ENCODE measurements at places on chromosomes 16 and 17. TPM values are rescaled to one million over a fixed set of nuclear protein-coding genes. Genes with fewer than 3 reads are reported as not detected.

DNA sequence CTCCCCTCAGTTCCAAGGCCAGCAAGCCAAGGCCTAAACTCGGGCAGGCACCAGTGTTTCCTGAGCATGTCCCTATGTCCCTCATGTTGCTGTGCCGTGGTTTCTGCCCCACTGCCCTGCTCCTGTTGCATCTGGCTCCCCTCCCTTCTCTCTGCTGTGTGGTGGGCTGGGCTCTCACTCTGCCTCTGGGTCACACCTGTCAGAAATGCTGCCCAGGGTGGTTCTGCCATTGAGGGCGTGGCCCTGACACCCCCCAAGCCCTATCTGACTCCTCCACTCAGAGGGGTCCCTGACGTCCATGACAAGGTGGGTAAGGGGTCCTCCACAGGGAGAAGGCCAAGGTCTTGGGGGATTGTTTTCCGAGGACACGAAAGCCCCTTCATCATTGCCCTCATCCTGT is 9.2 kb upstream of the ITGA3 start:
- no peaks in the 10 kb centered on the region for H3K36me3 ChIP-seq
- H3K4me3 ChIP-seq = no peak overlapping the region
- no peak overlapping the region for H3K27ac ChIP-seq
- peaks cover 25% of the 10 kb centered on the region for H3K27me3 ChIP-seq
- peaks cover 18% of the 10 kb centered on the region for H3K4me1 ChIP-seq

- no peak for DNase-seq
- no peak overlapping the region for H3K27ac ChIP-seq
- peaks cover 5% of the 10 kb centered on the region for H3K36me3 ChIP-seq
- peaks cover 59% of the 10 kb centered on the region for H3K4me1 ChIP-seq
- no peak overlapping the region for H3K4me3 ChIP-seq
- no peaks in the 10 kb centered on the region for H3K27me3 ChIP-seq
Observed at GRCh38 chr16:84712138-84712671, 12.4 kb downstream of the USP10 start.

DNA sequence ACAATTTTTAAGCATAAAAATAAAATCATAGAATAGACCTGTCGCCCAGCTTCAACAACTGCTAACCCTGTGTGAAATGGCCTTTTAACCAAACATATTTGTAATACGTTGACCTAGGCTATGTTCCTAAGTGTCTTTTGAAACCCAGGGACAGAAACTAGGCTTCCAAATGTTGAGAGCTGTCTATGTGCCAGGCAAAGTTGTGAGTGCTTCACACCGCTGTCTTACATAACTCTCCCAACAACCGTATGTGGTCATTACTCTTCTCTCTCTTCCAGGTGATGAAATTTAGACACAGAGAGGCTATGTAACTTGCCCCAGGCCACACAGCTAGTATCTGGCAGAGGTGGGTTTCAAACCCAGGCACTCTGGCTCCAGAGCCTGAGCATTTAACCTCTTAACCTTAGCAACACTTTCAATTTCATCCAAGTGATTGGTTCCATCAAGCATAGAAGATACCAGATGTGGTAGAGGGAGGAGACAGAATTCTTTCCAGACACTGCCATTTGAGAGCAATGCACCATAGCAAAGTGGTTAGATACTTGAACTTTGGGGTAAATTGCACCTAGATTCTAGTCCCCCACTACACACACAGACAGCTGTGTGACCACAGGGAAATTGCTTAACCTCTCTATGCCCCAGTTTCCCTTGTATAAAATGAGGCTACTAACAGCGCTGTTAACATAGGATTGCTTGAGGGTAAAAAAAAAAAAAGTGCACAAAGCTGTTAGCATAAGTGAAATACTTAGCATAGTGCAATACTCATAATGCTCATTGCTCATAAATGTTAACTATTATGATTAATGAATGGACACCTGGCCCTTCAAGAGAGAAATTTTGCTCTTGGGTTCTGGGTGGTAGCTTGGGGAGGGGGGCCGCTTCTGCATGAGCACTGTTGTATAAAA is 160.6 kb downstream of the IRX3 start:
- peaks cover 2% of the 10 kb centered on the region for H3K4me1 ChIP-seq
- H3K27ac ChIP-seq = no peak overlapping the region
- no peaks in the 10 kb centered on the region for H3K36me3 ChIP-seq
- no peaks in the 10 kb centered on the region for H3K27me3 ChIP-seq
- no peak for DNase-seq

DNA sequence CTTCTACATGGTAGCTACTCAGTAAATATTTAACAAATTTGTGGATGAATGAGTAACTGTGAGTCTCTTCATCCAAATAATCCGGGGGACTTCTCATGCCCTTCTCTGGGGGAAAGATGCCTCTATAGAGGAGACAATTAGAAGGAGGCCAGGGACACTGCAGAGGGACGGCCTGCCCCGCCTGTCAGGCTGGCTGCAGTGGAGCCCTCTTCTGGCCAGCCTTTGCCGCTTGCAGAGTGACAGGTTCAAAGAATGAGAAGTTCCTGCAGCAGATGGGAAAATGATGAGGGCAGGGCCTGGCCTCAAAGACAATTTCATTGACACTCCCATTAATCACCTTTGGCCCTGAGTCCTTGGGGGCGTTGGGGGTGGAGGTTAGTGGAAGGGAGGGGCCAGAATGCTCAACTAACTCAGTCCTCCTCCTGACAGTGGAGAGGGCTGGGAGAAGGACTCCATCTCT is 339.0 kb downstream of the MAF start:
- DNase-seq = peak; percentile 36
- H3K4me1 ChIP-seq = peaks cover 2% of the 10 kb centered on the region
- H3K27ac ChIP-seq = no peak overlapping the region
- H3K27me3 ChIP-seq = peaks cover 91% of the 10 kb centered on the region

GRCh38 chr16:17416461-17417311 is 54.1 kb downstream of the XYLT1 start:
- H3K4me1 ChIP-seq = peaks cover 39% of the 10 kb centered on the region
- H3K27ac ChIP-seq = peak overlapping the region; percentile 98
- peaks cover 14% of the 10 kb centered on the region for H3K36me3 ChIP-seq
- peak; percentile 54 for DNase-seq

DNA sequence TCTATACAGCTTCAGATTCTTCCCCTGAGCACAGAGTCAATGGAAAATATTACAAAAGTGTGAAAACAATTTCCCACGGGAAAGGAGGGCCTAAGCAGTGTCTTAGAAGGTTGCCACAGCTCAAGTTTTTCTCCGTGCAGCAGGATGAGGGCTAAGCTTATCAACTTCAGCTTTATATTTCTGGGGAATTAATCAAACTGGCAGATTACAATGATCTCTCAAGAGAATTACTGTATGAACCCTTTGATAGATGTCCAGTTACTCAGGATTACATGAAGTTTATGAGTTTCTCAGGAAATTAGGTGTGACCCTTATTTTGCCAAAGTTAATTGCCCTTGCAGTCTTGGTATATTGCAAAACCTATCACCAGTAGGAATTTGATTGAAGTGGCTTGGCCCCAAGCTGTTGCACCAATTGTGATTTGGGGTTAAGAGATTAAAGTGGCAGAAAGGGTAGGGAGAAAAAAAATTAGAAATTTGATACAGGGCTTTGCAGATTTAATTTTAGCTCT is 298.4 kb downstream of the MAP2K6 start:
- no peaks in the 10 kb centered on the region for H3K36me3 ChIP-seq
- H3K4me1 ChIP-seq = peaks cover 2% of the 10 kb centered on the region
- peaks cover 5% of the 10 kb centered on the region for H3K27me3 ChIP-seq
- no peak for DNase-seq

- H3K4me3 ChIP-seq = no peak overlapping the region
- peaks cover 12% of the 10 kb centered on the region for H3K36me3 ChIP-seq
- no peak overlapping the region for H3K27ac ChIP-seq
- no peaks in the 10 kb centered on the region for H3K27me3 ChIP-seq
- no peak for DNase-seq
Observed at GRCh38 chr16:1621851-1622250, 9.7 kb downstream of the CRAMP1 start.

DNA sequence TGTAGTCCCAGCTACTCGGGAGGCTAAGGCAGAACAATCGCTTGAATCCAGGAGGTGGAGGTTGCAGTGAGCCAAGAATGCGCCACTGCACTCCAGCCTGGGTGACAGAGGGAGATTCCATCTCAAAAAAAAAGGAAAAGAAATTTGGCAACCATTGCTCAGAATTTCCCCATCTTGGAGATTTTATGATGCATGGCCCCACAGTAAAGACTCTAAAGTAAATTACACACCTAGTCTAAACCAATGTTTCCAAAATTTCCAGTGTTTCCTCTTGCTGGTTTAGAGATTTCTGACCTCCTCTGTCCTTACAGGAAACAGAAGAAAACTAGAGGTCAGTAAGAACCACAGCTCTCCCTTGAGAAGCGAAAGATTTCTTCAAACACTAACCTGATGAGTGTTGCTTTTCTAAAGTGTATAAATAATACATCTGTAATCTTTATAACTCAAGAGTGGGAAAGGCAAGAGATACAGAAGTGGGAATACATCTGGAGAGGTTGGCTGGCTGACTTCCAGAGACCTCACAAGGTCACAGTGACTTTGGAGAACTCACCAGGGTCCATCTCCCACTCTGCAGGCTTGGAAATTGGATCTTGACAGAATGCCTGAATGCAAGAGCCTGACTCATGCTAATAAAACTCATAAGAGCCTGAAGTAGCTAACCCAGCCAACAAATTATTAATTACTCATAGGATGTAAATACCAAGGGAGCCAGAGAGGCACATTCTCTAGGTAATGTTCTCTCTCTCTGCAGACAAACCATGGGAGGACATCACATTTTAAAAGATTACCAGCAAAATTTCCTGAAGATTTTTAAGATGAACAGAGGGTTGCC is 8.8 kb downstream of the ADAT1 start:
- H3K4me1 ChIP-seq = peaks cover 9% of the 10 kb centered on the region
- no peak for DNase-seq
- no peak overlapping the region for H3K27ac ChIP-seq

DNA sequence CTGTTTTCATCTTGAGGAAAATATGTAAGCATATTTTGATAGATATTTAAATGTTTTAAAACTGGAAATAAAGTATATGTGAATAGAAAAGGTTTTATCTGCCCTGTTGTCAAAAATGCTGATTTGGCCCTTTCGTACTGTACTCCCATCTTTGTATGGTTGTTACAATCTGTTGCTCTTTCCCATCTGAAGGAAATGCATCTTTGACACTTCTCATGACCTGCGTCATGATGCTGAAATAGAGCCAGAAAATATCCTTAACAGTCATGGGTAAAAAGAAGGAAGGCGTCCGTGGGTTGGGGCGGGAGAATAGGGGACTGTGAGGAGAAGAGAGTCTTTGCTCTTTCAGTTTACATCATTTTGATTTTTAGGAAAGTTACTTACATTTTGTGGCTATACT is 327.7 kb downstream of the BCAS3 start:
- H3K36me3 ChIP-seq = no peaks in the 10 kb centered on the region
- no peak for DNase-seq
- H3K27me3 ChIP-seq = no peaks in the 10 kb centered on the region
- no peak overlapping the region for H3K4me3 ChIP-seq

GRCh38 chr16:73013974-73014373 is 34.0 kb downstream of the ZFHX3 start:
- H3K36me3 ChIP-seq = no peaks in the 10 kb centered on the region
- no peak for DNase-seq
- no peak overlapping the region for H3K27ac ChIP-seq
- H3K4me3 ChIP-seq = no peak overlapping the region

- no peak overlapping the region for H3K4me3 ChIP-seq
- DNase-seq = no peak
- peaks cover 5% of the 10 kb centered on the region for H3K27me3 ChIP-seq
- H3K36me3 ChIP-seq = no peaks in the 10 kb centered on the region
- no peak overlapping the region for H3K27ac ChIP-seq
Observed at GRCh38 chr16:59591480-59591879, 857.4 kb upstream of the GOT2 start.

- H3K36me3 ChIP-seq = no peaks in the 10 kb centered on the region
- DNase-seq = no peak
- peaks cover 7% of the 10 kb centered on the region for H3K27me3 ChIP-seq
- no peak overlapping the region for H3K4me3 ChIP-seq
- no peak overlapping the region for H3K27ac ChIP-seq
- H3K4me1 ChIP-seq = no peaks in the 10 kb centered on the region
Observed at GRCh38 chr17:42087042-42087701, 11.1 kb downstream of the ZNF385C start.

GRCh38 chr17:65797101-65797500 is 235.7 kb upstream of the AXIN2 start:
- H3K4me3 ChIP-seq = no peak overlapping the region
- DNase-seq = no peak
- no peaks in the 10 kb centered on the region for H3K36me3 ChIP-seq
- H3K27ac ChIP-seq = no peak overlapping the region

GRCh38 chr16:51337662-51338061 is 186.6 kb upstream of the SALL1 start:
- no peaks in the 10 kb centered on the region for H3K36me3 ChIP-seq
- H3K27me3 ChIP-seq = no peaks in the 10 kb centered on the region
- no peaks in the 10 kb centered on the region for H3K4me1 ChIP-seq
- H3K27ac ChIP-seq = no peak overlapping the region

- DNase-seq = no peak
- H3K36me3 ChIP-seq = no peaks in the 10 kb centered on the region
- no peaks in the 10 kb centered on the region for H3K27me3 ChIP-seq
- H3K4me1 ChIP-seq = no peaks in the 10 kb centered on the region
- no peak overlapping the region for H3K4me3 ChIP-seq
Observed at GRCh38 chr16:51228097-51228659, 77.1 kb upstream of the SALL1 start.

GRCh38 chr17:31548709-31549108 is 157.2 kb downstream of the RAB11FIP4 start:
- H3K36me3 ChIP-seq = peaks cover 7% of the 10 kb centered on the region
- H3K4me3 ChIP-seq = peak overlapping the region; percentile 91
- peak overlapping the region; percentile 90 for H3K27ac ChIP-seq
- peaks cover 6% of the 10 kb centered on the region for H3K4me1 ChIP-seq
- no peak for DNase-seq

- peak overlapping the region; percentile 7 for H3K27ac ChIP-seq
- no peak for DNase-seq
- H3K27me3 ChIP-seq = no peaks in the 10 kb centered on the region
- peaks cover 23% of the 10 kb centered on the region for H3K4me1 ChIP-seq
- no peak overlapping the region for H3K4me3 ChIP-seq
- peaks cover 34% of the 10 kb centered on the region for H3K36me3 ChIP-seq
Observed at GRCh38 chr16:58608601-58609136, 21.0 kb downstream of the CNOT1 start.

The MRTFB gene
- total RNA-seq = 12.4 TPM

The SLC47A1 gene
- total RNA-seq = not detected

The STH gene
- not detected for total RNA-seq

The SPNS2 gene
- 0.20 TPM for total RNA-seq

The C17orf113 gene
- total RNA-seq = 0.40 TPM

The TLE7 gene
- total RNA-seq = not detected

The KCTD11 gene
- 4.5 TPM for total RNA-seq

The CCL4L2 gene
- total RNA-seq = 4.4 TPM
